ENCODE measurements at places on chromosomes 6 and 20. TPM values are rescaled to one million over a fixed set of nuclear protein-coding genes. Genes with fewer than 3 reads are reported as not detected.

PGBD1 gene
- 10.8 TPM for total RNA-seq

COL9A1 gene
- total RNA-seq = 16.5 TPM

BEND3 gene
- total RNA-seq = 6.9 TPM

PRDM13 gene
- total RNA-seq = 0.06 TPM

APCDD1L gene
- not detected for total RNA-seq

MOXD1 gene
- total RNA-seq = not detected

SCRT2 gene
- not detected for total RNA-seq

FBXL4 gene
- total RNA-seq = 9.0 TPM

SLC22A2 gene
- not detected for total RNA-seq

SNX21 gene
- 45.6 TPM for total RNA-seq

SLC16A10 gene
- 3.7 TPM for total RNA-seq

SLC26A8 gene
- total RNA-seq = not detected

CCN6 gene
- total RNA-seq = not detected

CD93 gene
- not detected for total RNA-seq

RPS18 gene
- 5,097 TPM for total RNA-seq

SLC2A10 gene
- 2.4 TPM for total RNA-seq

DEFB121 gene
- total RNA-seq = not detected

SIGLEC1 gene
- total RNA-seq = not detected

ERVFRD-1 gene
- not detected for total RNA-seq

SPDEF gene
- total RNA-seq = not detected

ARMH2 gene
- not detected for total RNA-seq

TTK gene
- total RNA-seq = 62.7 TPM

AGER gene
- total RNA-seq = 17.4 TPM

STMND1 gene
- not detected for total RNA-seq

CALHM5 gene
- total RNA-seq = under 0.01 TPM

GMDS gene
- total RNA-seq = 5.3 TPM

MSH5 gene
- total RNA-seq = 3.2 TPM

FKBP1A gene
- 170 TPM for total RNA-seq

ZSCAN16 gene
- total RNA-seq = not detected

Data from G401 (cell line).